SHP77 treated with DMSO at 0.1 percent for 48 hours (cell line): ENCODE measurements at places on chromosomes 7 and 10.

- DNase-seq = no peak
Measured at GRCh38 chr7:115218076-115218475, 296.2 kb downstream of the MDFIC start.

GRCh38 chr7:83053965-83054364 lies 108.7 kb downstream of the PCLO start:
- no peak for DNase-seq

GRCh38 chr7:91326516-91327199 lies 62.4 kb downstream of the FZD1 start:
- no peak for DNase-seq

GRCh38 chr10:111598433-111599059 lies 521.7 kb downstream of the ADRA2A start:
- DNase-seq = no peak

GRCh38 chr7:64192148-64192704 lies 14.8 kb upstream of the ZNF735 start:
- no peak for DNase-seq

DNA sequence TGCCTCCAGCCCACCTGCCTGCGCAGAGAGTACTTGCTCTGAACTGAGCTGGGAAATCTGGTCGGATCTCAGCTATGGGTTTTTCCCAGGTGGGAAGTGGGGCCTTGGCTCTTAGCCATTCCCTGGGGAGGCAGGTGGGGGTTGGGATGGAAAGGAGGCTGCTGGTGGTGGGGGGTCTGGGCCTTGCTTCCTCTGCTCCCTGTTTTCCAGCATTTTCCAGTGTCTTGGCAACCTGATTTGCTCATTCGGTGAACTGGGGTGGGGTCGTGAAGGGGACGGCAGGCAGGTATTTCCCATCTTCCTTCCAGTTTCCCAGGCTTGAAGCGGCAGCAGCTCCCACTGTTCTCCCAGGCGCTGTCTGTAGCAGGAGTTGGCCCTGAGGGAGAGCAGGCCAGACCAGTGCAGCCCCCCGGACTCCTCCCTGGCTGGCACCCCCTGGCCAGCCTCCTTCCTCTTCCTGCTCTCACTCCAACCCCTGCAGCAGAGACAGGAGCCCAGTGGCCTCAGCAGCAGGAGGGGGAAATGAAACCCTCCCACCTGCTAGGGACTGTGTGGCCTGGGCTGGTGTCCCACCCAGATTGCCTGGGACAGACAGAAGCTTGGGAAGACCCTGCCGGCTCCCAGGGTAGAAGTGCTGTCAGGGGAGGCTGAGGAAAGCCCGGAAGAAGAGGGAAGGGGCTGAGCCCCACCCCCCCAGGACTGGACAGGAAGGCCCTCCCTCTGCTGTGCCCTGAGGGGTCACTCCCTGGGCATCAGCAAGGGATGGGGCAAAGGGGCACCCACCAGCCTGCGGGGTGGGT lies 6.6 kb downstream of the TRIM8 start:
- DNase-seq = no peak

DNA sequence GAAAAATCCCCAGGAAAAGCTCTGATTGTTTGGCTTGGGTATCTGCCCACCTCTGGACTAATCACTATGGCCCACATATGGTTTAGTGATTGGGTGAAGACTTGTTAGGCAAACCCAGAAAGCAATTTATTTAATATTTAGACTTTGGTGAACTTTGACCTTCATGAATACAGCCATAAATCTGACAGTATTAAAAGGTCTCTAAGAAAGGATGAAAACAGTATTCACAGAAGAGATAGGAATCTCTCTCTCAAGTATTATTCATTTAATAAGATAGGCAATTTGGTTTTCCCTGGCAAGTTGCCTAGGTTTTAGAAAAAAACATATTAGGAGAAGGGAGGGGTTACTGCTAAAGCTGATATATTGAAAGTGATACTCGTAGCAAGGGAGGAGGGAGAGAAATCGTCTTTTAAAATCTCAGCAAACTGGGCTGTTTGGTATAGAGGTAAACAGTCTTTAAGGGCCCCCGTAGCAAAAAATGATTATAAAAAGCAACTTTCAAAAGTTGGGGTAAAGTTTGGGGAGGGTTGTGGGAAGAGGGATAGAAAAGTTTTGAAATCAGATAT lies 57.1 kb downstream of the LSMEM1 start:
- no peak for DNase-seq

DNA sequence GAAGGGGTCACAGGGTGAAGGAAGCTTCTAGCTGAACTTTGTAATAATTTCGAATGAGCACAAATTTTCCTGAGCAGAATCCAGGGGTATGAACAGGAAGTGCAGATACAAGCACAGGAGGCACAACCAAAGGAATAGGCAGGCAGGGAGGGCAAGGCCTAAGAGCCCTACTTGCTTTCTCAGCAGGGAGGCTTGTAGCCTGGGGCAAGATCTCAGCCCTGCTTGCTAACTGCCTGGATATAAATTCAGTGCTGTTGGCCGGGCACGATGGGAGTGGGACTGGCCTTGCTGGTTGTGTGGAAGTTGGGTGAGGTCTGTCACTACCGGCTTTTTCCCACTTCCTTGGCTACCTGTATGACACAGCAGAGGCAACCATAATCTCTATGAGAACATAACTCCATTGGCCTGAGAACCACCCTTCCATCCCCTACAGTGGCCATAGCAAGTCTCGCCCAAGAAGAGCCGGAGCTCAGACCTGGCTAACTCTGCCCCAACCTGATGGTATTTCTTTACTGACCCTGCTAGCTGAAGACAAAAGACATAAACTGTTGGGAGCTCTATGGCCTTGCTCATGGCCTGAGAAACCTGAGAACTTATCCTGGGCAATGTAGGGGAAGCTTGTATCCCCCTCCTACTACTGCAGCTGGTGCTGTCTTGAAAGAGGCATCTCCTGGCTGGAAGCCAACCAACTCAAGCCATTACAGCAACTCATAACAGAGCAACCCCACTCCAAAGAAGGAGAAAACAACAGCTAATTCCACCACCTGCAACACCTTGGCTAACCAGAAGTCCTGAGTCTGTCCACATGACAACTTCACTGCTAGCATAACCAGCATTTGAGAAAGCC lies 27.6 kb downstream of the CLDN12 start:
- no peak for DNase-seq

DNA sequence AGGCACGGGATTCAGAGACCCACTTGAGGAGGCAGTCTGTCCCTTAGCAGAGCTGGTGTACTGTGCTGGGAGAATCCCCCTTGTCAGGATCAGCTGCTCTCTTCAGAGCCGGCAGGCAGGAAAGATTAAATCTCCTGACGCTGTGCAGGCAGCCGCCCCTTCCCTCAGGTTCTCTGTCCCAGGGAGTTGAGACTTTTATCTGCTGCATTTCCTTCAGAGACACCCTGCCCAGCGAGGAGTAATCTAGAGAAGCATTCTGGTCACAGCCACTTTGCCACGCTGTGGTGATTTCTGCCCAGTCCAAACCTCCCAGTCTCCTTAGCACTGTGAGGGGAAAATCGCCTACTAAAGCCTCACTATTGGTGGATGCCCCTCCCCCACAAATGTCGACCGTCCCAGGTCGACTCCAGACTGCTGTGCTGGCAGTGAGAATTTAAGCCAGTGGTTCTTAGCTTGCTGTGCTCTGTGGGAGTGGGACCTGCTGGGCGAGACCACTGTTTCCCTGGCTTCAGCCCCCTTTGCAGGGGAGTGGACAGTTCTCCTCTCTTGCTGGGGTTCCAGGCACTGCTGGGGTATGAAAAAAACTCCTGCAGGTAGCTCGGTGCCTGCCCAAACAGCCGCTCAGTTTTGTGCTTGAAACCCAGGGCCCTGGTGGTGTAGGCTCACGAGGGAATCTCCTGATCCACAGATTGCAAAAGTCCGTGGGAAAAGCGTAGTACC lies 265.4 kb downstream of the ZWINT start:
- DNase-seq = no peak

- no peak for DNase-seq
Measured at GRCh38 chr10:62895063-62895462, 78.9 kb upstream of the EGR2 start.

DNA sequence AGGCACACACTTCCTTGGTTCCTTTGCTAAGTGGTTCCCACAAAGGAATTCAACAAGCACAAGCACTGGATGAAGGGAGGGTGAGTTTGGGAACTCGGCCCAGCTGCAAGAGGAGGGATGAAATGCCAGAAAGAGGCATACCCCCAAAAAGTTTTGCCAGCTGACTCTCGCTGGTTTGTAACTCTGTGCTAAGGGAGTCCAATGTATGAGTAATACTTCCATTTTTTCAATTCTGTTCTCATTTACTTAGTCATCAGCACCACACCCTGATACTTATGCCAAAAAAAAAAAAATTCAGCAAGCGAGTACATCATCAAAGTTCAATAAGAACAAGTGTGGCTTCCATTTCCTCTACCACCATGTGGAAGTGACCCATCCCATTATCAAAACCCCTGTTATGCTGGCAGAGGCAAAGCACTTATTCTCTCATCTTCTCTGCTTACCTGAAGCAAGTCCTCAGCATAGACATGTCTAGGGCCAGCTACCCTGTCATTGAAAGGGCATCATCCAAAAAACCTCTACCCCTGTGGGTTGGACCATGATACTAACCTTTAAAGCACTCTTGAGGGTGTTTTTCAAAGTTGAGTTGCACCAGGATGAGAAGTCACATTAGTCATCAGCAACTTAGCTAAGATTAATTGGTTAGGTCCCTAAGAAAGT lies 6.9 kb upstream of the HYCC1 start:
- no peak for DNase-seq

DNA sequence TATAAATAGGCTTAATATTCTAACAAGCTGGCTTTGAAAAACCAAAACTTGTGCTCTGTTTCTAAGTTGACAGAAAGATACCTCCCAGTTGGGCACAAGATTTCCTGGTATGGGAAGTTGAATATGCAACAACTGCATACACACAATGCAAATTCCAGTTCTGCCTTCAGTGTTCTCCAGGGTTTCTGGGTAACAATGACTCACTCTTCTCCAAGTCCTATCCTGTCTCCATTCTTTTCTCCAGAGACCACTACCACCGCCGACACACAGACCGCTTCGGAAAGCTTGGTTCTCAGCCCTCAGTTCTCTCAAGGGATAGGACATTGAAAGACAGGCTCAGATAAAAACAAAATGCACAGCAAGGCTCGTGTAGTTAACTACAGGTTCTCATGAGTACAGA lies 12.2 kb downstream of the PDE1C start:
- DNase-seq = no peak

DNA sequence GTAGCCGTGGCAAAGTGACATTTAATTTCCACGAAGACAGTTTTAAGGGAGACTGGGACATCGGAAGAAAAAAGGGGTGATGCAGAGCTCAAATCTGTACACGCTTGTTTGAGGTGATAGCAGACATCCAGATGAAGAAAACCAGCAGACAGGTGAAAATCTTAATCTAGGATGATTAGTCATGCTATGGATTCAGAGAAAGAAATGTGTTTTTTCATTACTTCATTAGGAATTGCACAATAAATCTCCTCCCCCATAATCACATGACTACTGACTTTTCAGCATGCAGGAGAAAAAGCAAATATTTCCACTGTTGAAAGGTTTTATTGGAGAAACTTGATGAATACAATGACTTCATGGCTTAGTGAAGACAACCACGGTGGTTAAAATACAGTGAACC lies 2.5 kb downstream of the NUDT5 start:
- no peak for DNase-seq

GRCh38 chr7:102395873-102396709 lies at the start of gene PRKRIP1:
Gene PRKRIP1 (plus strand): TSS chr7:102396363. CDS start chr7:102396412, 49 bp downstream.
- peak; percentile 81 for DNase-seq

DNA sequence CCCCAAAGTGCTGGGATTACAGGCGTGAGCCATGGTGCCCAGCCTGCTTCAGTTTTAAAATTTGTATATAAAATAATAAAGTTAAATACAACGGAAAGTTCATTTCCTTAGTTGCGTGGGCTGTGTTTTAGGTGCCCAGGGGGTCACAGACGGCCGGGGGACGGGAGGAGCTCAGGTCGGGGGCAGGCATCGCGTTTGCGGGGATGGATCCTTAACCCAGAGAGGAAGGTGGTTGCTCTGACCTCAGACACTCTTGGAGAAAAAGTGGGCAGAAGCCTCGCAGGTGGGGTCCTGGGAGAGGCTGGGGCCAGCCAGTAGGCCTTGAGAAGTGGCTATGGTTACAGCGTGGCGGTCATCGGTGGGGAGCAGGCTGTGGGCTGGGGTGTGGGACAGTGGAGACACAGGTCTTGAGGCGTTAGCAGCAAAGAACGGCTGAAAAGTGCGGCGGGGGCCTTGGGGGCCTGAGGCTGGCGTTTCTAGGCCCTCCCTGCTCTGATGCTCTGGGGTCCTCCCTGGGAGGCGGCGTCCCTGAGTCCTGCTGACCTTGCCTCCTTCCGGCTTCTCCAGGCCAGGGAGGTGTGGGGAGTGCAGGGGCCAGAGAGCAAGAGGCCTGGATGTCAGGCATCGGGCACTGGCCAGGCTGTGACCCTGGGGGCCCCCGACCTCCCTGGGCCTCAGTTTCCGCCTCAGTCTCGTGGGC lies 54.4 kb downstream of the UNCX start:
- no peak for DNase-seq

GRCh38 chr10:31723106-31723750 lies 205.4 kb downstream of the ARHGAP12 start:
- DNase-seq = no peak

GRCh38 chr7:106190589-106191330 lies 78.6 kb upstream of the SYPL1 start:
- no peak for DNase-seq

- DNase-seq = no peak
Measured at GRCh38 chr10:87605628-87606251, 53.9 kb upstream of the PAPSS2 start.

DNA sequence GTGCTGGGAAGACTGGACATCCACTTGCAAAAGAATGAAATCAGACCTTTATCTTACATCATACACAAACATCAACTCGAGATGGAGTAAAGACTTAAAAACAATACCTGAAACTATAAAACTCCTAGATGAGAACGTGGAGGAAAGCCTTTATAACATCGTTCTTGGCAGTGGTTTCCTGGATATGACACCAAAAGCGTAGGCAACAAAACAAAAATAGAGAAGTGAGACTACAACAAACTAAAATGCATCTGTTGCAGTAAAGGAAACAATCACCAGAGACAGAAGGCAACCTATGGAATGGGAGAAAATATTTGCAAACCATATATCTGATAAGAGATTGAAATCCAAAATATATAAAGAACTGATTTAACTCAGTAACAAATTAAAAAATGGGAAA lies 33.3 kb downstream of the CC2D2B start:
- no peak for DNase-seq

- no peak for DNase-seq
Measured at GRCh38 chr7:155986497-155987160, 174.4 kb upstream of the SHH start.

- DNase-seq = peak; percentile 14
Measured at GRCh38 chr10:42864575-42864974, 82.0 kb downstream of the BMS1 start.
